ENCODE measurements at places on chromosomes 16 and 17.

- no peak for DNase-seq
Observed at GRCh38 chr17:72422204-72422504, 301.3 kb downstream of the SOX9 start.

- no peak for DNase-seq
Observed at GRCh38 chr16:65323655-65324237, 201.9 kb upstream of the CDH11 start.

- DNase-seq = peak; percentile 33
Observed at GRCh38 chr17:37067555-37068111, 118.9 kb downstream of the AATF start.

- DNase-seq = no peak
Observed at GRCh38 chr17:3007651-3008121, 55.7 kb downstream of the OR1D5 start.

- DNase-seq = no peak
Observed at GRCh38 chr17:59369031-59369975, 37.8 kb downstream of the YPEL2 start.

DNA sequence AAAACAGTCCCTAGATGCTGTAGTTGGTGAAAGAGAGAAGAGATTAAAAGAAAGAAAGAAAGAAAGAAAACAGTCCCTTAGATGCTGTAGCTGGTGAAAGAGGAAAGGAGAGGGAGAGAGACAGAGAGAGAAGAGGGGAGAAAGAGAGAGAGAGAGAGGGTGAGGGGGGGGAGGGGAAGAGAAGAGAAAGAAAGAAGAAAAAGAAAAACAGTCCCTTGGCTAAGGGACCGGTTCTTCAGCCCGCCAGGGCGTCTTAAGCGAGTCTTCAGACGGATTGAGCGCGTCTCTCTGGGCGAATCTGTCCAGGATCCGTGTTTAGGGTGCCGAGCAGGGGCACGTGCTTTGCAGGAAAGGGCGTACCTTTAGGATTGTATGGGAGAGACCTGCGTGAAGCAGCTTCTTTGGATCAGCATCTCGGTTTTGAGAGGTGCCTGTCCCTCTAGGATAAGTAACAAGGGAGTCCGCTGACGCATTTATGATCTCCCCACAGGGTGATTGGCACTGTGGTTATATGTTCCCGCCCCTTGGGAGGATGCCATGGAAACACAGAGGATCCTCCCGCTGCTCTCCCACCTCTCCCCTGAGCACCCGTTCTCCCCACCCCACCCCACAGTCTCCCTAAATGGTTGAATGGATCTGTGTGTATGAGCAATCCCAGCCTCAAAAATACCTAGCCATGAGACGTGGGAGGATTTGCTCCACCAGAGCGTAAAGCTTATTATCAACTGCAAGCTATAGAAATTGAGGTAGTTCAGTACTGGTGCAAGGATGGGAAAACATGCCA is 16.7 kb downstream of the GNGT2 start:
- DNase-seq = no peak

DNA sequence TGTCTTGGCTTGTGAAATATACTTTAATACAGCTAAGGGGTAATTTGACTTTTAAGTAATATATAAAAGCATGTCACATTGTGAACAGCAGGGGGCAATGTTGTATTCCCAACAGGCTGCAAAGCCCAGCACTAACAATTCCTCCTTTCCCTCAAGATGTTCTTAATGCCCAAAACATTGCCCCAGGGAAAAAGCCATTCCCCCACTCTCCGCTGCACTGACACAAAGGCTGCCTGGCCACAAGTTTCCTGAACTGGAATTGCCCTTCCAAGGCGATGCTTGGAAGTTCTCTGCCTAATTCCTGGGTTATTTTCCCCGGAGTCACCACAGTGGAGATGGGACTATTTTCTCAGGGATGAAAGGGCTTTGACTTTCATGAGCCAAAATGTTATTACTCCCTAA is 27.2 kb downstream of the CLEC16A start:
- peak; percentile 50 for DNase-seq

- peak; percentile 33 for DNase-seq
Observed at GRCh38 chr16:82016263-82016662, 5.0 kb upstream of the SDR42E1 start.

GRCh38 chr16:17476414-17477259 is 5.9 kb upstream of the XYLT1 start:
- no peak for DNase-seq

- no peak for DNase-seq
Observed at GRCh38 chr17:47982645-47983390, 11.9 kb downstream of the CDK5RAP3 start.

DNA sequence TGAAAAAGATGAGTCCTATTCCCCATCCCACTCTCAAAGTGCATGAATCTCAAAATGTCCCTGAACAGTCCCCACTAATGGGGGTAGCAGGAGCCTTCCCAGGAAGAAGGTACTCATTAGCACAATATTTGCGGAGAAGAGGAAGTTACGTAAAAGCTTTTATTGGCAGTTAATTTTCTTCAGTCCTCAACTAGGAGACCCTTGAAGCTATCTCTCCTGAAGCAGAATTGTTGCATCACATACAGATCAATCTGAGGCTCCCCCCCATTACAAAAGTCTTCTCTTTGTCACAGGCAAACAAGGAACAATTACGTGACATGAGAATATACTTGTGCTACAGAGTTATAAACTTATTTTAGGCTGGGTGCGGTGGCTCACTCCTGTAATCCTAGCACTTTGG is 14.2 kb downstream of the SLFN12L start:
- DNase-seq = no peak

- no peak for DNase-seq
Observed at GRCh38 chr17:58991718-58992331, 114.9 kb downstream of the TRIM37 start.

- DNase-seq = no peak
Observed at GRCh38 chr17:76892329-76892728, 24.1 kb downstream of the MGAT5B start.

GRCh38 chr17:17495536-17496188 is 533 bp downstream of the RASD1 start:
- DNase-seq = no peak

Data from pulmonary artery endothelial cell (primary cell).